Inflammatory macrophage treated with lipopolysaccharide for 1 hour (primary cell): ENCODE measurements at places on chromosomes 11 and 22.

GRCh38 chr11:111229604-111230003 is 15.9 kb upstream of the POU2AF2 start:
- peak; percentile 10 for DNase-seq

GRCh38 chr11:85651118-85651517 is 3.4 kb downstream of the TMEM126A start:
- no peak for DNase-seq

DNA sequence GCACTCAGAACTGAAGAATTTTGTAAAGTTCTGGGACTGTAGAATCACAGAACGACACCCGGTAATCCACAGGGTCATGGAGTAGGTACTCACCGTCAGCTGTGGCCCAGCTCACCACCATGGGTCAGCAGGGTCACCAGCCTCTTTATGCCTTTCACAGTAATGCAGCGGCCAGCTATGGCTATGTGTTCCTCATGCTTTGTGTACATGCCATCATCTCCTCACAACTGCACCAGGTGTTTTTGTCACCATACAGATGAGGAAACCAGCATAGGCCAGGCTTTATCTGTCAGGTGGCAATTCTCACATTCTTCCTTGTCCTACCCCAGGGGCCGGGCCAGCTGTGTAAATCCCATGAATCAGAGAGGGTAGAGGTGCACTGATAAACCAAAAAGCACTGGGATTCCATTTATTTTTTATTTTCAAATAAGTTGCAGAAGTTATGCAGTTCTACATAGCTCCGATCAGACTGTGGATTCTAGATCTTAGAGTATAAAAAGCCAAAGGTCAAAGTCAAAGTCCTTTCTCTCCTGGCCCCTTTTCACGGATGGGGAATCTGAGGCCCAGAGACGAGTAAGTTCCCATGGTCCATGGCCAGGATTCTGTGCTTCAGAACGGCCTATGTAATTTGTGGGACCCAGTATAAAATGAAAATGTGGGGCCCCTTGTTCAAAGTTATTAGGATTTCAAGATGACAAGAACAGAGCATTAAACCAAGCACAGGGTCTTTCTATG is 17.5 kb downstream of the TSKU start:
- DNase-seq = no peak

DNA sequence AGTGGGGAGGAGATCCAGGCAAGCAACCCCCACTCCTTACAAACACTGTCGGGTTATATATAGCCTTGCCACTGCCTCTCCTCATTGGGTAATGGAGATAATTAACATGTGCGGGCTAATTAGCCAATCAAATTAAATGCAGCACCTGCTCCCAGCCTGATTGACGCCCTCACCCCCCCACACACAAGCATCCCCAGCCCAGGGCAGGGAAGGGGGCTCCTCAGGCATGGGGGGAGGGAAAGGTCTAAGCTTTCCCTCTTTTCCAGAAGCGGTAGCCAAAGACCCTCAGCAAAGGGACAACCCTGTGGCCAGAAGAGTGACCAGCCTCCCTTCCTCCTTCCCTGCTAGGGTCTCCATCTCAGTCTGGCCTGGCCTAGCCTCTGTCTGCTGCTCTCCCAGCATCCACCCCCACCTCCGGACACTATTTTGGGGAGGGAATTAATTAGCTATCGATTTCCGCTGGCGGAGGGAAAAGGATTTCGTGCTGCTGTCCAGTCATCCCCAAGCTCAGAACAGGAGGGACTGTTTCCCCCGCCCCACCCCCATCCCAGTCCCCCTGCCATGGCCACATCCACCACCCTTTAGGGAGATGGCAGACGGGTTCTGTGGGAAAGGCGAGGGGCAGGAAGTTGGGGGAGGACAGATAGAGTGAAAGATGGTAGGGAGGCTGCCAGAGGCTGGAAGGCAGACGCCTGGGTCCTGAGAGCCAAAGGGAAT is 7.1 kb downstream of the NRXN2 start:
- no peak for DNase-seq

- DNase-seq = no peak
Observed at GRCh38 chr11:5618807-5619206, 6.0 kb upstream of the TRIM34 start.

- no peak for DNase-seq
Observed at GRCh38 chr11:73099512-73100266, 42.4 kb downstream of the FCHSD2 start.
